Globus pallidus (tissue), 1 donor: ENCODE measurements at places on chromosomes 16 and 17.

DNA sequence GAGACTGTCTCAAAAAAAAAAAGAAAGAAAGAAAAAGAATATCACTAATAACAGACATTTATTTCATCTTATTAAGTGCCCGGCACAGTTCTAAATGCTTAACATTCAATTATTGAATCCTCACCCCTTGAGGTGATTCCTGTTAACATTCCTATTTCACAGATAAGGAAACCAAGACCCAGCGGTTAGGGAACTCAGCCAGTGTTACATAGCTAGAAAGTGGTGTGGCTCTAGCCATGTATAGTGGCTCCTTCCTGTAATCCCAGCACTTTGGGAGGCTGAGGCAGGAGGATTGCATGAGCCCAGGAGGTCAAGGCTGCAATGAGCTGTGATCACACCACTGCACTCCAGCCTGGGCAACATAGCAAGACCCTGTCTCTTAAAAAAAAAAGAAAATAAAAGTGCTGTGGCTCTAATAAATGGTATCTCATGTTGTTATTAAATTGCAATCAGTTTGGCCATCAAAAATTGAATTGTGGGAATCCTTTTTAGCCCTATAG lies 28.1 kb downstream of the ZNRF1 start:
- DNase-seq, result no peak

DNA sequence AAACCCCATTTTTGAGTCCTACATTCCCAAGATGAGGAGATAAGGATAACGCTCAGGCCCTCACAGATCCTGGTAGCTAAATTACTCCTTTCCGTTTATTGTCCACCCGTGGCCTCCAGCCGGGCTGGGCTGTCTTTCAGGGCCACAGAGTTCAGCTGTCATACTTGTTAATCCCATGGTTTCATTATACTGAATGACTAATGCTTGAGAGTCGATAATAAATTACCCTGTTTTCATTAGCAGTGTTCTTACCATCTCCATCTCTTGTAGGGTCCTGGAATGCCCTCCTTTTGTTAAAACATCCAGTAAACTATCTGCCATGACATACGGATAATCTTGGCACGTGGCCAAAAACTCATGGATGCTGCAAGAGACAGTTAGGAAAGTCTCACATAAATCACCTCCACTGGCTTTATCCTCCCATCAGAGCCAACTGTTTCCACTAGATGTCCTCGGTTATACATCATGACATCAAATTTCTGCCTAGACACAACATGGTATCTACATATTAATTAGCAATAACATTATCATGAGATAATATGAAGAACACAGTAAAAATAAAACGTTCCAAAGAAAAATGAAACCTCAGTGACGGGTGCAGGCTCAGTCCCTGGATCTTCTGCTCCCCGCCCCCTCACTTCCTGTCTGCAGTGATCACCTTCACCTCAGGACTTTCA lies 45.3 kb downstream of the BRD7 start:
- DNase-seq, result no peak

DNA sequence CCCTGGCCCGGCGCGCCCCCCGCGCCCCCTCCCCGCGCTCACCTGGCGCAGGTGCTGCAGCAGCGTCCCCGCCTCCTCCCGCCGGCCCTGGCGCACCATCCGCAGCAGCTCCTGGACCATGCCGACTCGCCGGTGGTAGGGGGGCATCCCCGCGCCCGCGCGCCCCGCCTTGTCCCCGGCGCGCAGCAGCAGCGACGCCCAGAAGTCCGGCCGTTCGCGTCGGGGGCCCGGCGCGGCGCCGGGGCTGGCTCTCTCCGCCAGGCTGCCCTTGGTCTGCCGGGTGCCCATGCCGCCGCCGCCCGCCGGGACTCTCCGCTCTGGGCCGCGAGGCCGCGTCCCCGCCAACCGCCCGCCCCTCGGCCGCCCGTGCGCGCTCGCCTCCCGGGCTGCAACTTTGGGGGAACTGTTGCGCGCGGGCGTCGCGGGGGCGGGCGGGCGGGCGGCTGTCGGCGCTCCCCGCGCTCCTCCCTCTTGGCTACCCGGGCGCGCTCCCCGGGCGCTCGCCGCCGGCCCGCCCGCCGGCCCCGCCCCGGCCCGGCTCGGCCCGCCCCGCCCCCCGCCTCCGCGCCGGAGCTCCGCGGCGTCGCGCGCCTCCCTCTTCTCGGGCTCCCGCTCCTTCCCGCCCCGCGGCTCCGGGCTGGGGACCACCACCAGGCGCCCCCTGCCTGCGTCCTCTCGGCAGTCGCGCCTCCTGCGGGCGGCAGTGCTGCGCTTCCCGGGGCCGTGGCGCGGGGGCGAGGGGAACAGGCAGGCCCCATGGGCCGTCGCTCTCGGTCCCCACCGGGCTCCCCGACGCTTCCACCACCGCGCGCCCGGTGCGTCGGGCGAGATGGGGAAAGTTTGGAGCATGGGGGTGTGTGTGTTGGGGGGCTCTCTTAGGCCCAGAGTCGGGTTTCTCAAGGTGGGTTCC lies at the start of gene LRRC75A:
Gene LRRC75A, minus strand, starts transcription at position 491 of the 910 bp plus-strand sequence. Its CDS starts 203 bp downstream, at position 288.
- DNase-seq, result peak; percentile 42

- no peak for DNase-seq
Observed at GRCh38 chr17:48729335-48730239, 1.0 kb upstream of the HOXB13 start.

- no peak for DNase-seq
Observed at GRCh38 chr16:23104032-23104955, 45.0 kb downstream of the USP31 start.

GRCh38 chr16:30401768-30402425 lies 5.5 kb upstream of the ZNF771 start:
- no peak for DNase-seq

DNA sequence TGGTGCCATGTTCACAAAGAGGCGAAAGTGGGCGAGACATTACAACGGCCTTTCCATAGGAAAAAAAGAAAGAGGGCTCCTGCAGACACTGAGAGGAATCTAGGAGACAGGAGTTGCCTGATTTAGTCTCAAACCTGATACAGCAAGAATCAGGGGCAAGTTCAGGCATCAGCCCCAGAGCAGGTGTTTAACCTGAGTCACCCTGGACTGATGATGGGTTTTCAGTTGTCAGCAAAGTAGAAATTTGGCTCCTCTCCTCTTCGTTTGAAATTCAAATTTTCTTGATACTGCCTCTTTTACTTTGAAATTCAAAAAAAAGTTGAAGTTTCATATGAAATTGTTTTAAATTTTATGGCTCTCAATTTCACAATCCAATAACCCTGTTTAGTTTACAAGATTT lies 189.5 kb downstream of the ABCC12 start:
- DNase-seq, result no peak

DNA sequence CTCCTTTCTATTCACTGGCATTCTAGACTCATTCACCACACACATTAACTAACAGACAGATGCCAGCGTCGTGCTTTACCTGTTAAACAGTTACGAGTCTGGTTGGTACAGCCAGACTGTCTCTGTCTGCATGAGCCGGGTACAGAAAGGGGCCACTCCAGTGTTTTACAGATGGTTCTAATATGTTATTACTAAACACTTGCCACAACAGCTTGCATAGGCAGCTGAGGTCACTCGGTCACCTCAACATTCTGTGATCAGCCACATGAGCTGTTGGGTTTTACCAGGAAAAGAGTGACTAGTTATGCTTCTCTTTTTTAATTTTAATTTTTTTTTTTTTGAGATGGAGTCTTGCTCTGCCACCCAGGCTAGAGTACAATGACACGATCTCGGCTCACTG lies 25.2 kb downstream of the CD300A start:
- DNase-seq, result no peak

DNA sequence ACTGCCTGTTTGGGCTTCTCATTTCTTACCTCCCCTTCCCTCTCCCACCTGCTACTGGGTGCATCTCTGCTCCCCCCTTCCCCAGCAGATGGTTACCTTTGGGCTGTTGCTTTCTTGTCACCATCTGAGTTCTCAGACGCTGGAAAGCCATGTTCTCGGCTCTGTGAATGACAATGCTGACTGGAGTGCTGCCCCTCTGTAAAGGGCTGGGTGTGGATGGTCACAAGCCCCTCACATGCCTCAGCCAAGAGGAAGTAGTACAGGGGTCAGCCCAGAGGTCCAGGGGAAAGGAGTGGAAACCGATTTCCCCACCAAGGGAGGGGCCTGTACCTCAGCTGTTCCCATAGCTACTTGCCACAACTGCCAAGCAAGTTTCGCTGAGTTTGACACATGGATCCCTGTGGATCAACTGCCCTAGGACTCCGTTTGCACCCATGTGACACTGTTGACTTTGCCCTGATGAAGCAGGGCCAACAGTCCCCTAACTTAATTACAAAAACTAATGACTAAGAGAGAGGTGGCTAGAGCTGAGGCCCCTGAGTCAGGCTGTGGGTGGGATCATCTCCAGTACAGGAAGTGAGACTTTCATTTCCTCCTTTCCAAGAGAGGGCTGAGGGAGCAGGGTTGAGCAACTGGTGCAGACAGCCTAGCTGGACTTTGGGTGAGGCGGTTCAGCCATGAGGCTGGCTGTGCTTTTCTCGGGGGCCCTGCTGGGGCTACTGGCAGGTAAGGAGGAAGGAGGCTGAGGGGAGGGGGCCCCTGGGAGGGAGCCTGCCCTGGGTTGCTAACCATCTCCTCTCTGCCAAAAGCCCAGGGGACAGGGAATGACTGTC lies at the start of gene CD68:
Gene CD68, plus strand, starts transcription at position 638 of the 833 bp plus-strand sequence. Its CDS starts 40 bp downstream, at position 678.
- DNase-seq, result peak; percentile 57

DNA sequence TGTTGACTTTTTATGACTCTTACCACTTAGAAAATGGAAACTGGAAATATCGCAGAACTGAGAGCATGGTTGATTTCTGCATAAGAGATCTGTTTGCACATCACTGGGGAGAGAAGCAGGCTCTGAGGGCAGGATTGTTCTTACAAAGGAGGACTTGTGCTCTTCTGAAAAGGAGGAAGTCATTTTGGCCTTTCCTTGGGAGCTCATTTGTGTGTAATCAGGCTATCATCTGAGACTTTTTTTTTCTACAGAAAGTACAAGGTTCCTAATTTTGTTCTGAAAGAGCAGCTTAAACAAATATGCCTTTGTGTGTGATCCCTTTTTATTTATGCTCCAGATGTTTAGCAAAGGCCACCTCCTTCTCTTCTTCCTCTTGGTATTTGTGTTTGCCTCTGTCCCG lies 145.7 kb upstream of the CACNG5 start:
- peak; percentile 43 for DNase-seq

GRCh38 chr17:72004011-72004427 lies 116.8 kb upstream of the SOX9 start:
- no peak for DNase-seq

DNA sequence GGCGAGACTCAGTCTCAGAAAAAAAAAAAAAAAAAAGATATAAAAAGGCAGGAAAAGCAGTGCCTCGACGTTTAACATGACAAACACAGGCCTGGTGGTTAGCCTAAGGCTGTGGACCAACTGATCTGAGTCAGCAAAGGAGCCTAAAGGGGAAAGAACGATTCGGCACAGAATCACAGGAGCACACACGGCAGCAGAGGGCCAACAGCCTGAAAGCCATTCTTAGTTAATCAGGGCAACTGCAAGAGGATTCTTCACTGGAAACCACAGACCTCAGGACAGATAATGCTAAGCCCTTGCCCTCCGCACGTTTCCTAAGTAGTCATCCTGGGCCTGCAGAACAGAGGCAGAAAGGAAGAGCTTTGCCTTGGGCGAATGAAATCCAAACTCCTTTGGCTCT lies 14.7 kb downstream of the TMEM11 start:
- DNase-seq, result no peak

- no peak for DNase-seq
Observed at GRCh38 chr16:56637814-56638750, at the start of gene MT1A. Gene MT1A (plus strand): TSS chr16:56638666. CDS start chr16:56638739, 73 bp downstream.
